ENCODE measurements at places on chromosomes 4 and X.

DNA sequence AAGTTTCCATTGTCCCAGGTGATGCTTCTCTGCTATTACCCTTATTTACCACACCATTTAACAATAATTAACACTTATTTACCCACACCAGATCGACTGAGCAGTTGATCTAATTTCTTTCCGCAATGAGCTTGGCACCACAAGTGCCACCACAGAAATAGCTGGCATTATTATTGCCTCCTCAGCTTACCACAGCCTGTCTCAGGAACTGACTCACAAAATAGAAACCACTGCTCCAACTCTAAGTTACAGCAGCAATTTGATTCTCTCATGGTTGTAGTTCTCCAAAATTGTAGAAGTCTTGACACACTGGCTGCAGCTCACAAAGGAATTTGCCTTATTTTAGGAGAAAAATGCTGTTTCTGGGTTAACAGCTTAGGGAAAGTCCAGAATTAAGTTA, 22.5 kb downstream of the ZNF721 start:
- no peak for DNase-seq

- DNase-seq = no peak
Observed at GRCh38 chr4:35066406-35066805, 1177.9 kb downstream of the ARAP2 start.

DNA sequence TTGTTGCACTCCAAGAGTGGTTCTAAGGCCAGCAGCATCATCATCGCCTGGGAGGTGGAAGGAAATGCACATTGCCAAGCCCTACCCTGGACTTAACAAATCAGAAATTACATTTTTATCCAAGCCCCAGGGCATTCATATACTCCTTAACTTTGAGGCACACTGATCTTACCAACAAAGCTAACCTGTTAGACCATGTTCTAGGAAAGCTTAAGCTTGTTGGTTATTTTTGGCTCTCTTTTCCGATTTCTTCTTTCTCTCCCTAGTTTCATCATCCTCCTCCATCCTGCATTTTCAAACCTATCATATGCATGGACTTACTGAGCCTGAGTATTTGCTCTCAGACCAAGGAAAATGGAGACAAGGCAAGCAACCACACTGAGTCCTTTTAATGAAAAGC, 133.4 kb downstream of the OPHN1 start:
- DNase-seq = no peak

GRCh38 chr4:11446155-11446811, 17.6 kb upstream of the HS3ST1 start:
- DNase-seq = no peak

GRCh38 chr4:98939892-98940298, 11.0 kb upstream of the EIF4E start:
- DNase-seq = no peak

DNA sequence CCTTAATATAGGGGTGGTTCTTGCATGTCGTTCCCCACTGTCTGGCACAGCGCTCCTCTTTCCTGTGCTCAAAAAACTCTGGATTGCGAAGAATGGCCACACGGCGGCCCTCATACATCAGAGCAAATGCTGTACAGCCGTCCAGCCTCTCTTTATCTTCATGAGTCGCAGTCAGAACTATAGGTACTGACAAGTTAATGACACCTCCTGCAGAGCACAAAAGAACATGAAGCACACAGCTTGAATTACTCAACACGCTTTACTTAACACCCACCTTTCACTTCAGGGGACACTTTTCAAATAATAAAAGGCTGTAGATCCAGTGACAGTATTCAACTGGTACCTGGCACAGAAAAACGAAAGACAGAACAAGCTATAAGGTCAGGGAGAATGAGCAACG, 65.3 kb downstream of the PAPSS1 start:
- no peak for DNase-seq

GRCh38 chrX:132986556-132986955, 28.1 kb upstream of the HS6ST2 start:
- no peak for DNase-seq

DNA sequence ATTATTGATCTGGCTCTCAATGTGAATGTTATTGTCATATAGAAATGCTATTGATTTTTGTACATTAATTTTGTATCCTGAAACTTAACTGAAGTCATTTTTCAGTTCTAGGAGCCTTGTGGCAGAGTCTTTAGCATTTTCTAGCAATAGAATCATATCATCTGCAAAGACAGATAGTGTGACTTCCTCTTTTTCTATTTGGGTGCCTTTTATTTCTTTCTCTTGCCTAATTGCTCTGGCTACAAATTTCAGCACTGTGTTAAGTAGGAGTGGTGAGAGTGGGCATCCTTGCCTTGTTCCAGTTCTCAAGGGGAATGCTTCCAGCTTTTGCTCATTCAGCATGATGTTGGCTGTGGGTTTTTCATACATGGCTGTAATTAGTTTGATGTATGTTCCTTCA, 102.7 kb downstream of the SH3BGRL start:
- DNase-seq = no peak

- no peak for DNase-seq
Observed at GRCh38 chrX:3268829-3269228, 77.6 kb downstream of the MXRA5 start.

GRCh38 chr4:112975567-112976355, 73.7 kb upstream of the ANK2 start:
- no peak for DNase-seq
